Tibial nerve (tissue), 4 donors: ENCODE measurements at places on chromosomes 4 and X.

- no peak for DNase-seq
Observed at GRCh38 chr4:3783693-3784306, 17.6 kb downstream of the ADRA2C start.

GRCh38 chr4:180625653-180626052 lies 1617.5 kb upstream of the TENM3 start:
- DNase-seq, result no peak

DNA sequence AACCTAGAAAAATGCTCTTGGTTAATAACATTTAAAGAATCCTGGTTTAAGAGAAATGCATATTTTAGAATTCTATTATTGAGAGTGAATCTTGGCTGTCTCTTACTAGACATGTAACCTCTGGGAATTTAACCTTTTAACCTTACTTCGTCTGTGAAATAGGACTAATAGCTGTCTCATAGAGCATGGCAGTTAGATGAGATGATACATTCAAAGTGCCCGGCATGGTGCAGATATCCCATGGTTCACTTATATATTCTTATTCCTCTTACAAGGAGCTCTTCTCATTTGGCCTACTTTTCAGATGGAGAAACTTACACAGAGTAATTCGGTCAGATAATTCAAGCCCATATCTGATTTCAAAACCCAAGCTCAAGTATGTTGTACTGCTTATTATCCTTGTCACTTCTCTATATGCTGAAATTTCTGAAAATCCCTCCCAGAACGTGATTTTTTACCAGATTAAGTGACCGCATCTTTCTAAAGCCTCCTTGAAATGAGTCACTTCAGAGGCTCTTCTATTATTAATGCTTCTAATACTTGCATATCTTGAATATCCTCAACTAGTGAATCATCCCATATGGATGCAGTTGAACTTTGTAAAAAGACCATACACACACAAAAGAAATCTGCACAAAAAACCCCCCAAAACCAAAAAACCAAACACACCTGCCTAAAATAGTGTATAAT lies 4.9 kb downstream of the CDKN2AIP start:
- no peak for DNase-seq

DNA sequence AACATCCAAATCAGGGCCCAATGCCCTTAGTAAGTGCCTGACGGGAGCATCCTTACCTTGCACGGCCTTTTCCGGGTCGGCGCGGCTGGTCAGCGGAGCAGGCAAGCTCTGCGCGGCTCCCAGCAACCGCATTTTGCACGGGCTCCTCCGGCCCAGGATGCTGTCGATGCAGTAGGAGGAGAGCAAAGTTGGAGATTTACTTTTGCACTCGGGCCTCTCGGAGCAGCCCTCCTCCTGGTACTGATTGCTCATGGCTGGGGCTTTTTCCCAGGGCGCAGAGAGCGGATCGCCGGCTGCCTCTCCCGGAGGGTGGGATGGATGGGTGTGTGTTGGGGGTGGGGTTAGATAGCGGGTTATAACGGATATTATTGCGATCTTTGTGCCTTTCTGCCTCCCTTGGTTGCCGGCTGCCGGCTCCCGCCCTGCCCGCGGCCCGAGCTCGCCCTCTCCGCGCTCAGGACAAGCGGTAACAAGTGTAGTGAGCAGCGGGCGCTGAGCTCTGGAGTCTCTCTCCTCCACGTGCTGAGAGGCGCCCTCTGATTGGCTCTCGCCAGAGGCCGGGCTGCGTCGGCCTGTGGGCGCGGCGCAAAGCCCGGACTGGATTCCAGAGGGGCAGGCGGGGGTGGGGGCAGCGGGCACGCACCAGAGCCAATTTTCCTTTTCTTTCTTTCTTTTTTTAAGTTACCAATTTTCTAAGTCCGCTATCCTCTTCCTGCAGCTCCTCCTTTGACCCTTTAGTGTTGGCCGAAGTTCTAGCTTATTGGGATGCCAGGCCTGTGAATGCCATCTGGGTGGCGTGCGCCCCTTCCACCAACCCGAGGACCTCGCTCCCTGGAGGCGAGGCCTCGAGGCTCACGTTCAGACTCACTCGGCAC lies at the start of gene ARX:
Gene ARX (minus strand): TSS at position 480 of the 875 bp plus-strand sequence. CDS start 228 bp downstream, at position 252.
- no peak for DNase-seq

DNA sequence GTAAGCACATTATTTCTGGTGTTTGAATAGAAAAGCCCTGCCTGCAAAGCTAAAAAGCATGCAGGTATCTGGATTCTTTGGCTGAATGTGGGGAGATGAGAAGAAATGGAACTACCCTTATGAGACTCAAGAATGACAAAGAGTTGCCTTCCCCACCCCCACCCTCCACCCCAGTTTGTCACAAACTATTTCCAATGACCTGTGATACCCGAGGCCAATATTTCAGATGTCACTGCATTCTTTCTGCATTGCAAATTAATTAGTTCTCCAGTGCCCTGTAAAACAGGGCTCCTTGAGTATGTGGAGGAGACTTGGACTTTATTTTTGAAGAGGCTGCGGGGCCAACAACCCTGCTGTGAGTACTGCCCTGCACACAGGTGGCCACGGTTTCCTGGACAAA lies 116.4 kb downstream of the ZNF827 start:
- DNase-seq, result no peak

DNA sequence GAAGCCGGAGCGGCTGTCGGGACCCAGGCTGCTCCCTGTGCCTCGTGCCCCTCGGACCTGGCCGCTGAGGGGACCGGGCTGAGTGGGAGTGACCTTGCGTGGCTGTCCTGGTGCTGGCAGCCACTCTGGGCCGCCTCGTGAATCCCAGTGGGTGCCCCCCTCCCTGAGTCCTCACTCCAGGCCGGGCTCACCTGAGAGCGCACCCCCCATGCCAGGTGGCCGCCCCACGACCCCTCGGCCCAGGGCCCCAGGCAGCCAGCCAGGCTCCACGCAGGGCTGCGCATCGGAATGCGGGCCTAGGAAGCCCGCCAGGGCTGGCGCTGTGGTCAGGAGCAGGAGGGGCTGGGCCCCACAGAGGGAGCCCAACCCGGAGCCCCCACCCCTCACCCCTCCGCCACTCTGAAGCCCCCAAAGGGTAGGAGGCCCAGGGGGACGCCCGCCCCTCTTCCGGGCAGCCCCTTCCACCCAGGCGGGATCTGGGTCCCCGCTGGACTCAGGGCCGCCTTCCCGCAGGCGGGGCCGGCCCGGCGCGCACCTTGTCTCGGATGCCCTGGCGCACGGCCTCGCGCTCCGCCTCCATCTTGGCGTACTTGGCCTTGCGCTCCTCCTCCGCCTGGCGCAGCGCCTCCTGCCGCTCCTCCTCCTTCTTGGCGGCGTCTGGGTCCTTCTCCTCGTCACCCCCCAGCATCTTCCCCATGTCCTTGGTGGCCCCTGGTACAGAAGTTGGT lies 33.9 kb downstream of the CPLX1 start:
- DNase-seq, result peak; percentile 14

GRCh38 chr4:156961196-156962057 lies 10.2 kb downstream of the PDGFC start:
- no peak for DNase-seq

DNA sequence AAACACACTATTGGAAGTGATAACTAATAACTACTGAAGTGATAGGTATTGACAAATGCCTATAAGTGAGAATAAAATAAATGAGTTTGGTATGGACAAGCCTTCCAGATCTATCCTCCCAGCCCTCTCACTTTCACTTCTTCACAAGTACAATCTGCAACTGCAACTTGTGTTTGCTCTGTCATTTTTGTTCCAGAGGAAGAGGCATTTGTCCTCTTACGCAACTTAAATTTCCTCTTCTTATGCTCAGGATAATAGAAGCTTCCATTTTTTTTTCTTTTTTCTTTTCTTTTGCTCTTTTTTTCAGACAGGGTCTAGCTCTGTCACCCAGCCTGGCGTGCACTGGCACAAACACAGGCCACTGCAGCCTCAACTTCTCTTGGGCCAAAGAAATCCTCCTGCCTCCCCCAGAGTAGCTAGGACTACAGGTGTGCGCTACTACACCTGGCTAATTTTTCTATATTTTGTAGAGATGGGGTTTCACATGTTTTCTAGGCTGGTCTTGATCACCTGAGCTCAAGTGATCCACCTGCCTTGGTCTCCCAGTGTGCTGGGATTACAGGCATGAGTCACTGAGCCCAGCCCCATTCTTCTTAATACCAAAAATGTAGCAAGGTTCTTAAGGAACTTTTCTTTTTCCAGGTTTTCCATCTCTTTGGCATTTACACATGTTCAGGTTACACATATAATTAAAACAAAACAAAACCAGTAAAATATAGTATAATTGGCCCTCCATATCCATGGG lies 73.1 kb downstream of the PDGFC start:
- DNase-seq, result no peak

GRCh38 chrX:119089619-119090018 lies 16.8 kb downstream of the CT47C1 start:
- no peak for DNase-seq

GRCh38 chr4:118769161-118769560 lies 66.8 kb downstream of the SEC24D start:
- no peak for DNase-seq

DNA sequence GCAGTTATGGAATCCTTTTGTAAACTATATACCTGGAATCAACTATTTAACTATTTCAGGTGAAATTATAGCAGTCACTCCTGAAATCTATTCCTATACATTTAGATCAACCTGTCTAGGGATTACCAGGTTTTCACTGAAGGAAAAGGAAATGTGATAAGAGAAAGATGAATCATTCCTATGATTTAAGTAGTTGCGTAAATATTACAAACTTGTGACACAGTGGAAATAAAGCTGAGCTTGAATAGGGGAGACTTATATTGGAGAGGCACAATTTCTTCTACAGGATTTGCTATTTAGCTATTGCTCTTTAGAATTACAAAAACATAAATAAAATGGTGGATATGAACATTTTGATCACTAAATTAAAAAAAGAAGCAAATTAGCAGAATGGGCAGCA lies 284.1 kb upstream of the EPHA5 start:
- DNase-seq, result no peak

- no peak for DNase-seq
Observed at GRCh38 chr4:64935469-64936001, 526.3 kb upstream of the TECRL start.

GRCh38 chr4:60020389-60020788 lies 1179.7 kb upstream of the ADGRL3 start:
- DNase-seq, result no peak

DNA sequence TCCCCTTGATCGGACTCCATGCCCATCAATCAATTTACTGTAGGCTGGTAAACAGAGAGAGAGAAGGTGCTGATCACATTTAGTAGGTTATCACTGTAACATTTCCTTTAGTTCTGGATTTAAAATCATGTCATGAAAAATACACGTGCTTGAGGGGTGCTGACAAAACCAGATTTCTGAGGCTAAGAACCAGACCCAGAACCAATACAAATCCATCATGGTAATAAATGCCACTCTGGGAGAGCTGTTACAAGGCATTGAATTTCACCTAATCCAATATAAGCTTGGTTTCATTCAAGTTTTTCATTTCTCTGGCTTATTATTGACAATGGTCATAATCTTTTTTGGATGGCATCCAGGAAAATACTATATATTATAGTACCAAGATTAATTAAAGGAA lies 54.5 kb downstream of the FBXO8 start:
- DNase-seq, result no peak

- DNase-seq, result no peak
Observed at GRCh38 chrX:110407910-110408545, 49.4 kb downstream of the RTL9 start.

DNA sequence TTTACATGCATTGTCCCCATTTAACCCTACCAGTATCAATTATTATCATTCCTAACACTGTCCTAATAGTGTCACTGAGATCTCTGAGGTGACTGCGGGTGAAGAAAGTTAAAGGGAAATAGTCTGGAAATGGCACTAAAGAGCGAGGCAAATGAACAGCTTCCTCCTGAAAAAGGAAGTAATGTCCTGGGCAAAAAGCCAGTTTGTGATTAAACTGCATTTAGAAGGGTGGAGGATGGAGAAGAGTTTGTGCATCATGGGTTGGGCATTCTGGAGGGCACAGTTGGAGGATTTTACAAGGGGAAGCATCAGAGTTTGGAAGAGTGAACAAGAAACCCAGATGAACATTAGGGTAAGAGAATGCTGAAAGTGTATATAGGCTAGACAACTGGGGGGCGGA lies 60.5 kb upstream of the SLC25A4 start:
- DNase-seq, result no peak

- DNase-seq, result no peak
Observed at GRCh38 chr4:1539859-1540600, 133.8 kb upstream of the NKX1-1 start.

GRCh38 chrX:67961516-67961915 lies 417.7 kb downstream of the AR start:
- DNase-seq, result no peak

- no peak for DNase-seq
Observed at GRCh38 chrX:11968991-11969390, 169.3 kb upstream of the FRMPD4 start.

DNA sequence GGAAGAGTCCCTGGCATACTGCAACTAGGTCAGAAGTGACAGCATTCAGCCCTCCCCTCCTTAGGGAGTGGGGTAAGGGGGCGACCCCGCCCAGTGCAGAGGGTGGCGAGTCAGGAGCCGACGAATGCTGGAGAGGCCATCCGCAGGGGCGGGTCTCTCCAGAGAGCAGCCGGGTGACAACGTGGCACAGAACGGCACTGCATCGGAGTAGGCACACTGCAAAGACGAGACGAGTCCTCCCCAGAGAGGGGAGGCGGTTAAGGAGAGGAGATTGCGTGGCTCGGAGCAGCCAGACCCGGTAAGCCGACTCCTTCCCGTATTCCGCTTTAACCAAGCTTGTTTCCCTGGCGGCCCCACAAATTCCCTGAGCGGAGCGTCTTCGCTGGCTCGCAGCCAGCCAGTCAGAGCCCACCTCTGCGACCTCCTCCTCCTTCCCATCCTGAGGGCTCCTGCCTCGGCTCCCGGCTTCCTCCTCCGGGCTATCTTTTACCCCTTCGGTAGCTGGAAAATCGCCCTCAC lies 54.9 kb downstream of the LINC00632 start:
- no peak for DNase-seq

DNA sequence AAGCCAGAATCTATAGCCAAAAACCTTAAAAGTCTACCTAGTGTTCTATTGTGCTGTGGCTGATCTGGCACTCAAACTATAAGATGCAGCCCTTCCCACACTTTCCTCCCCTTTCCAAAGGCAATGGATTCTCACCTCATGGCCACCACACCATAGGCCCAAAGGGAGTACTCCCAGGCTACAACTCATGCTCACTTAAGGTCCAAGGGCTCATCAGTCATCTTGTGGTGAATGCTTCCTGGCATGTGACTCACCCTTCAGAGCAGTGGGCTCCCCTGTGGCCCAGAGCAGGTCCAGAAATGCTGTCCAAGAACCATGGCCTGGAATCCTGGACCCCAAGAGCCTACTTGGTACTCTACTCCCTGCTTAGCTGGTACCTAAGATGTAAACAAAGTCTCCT lies 181.0 kb downstream of the CHRDL1 start:
- no peak for DNase-seq
